ENCODE measurements at places on chromosomes 7 and 10.

- DNase-seq, result peak; percentile 30
Measured at GRCh38 chr10:29807163-29807806, 172.5 kb upstream of the SVIL start.

- DNase-seq, result no peak
Measured at GRCh38 chr10:104333032-104333727, 5.1 kb downstream of the ITPRIP start.

DNA sequence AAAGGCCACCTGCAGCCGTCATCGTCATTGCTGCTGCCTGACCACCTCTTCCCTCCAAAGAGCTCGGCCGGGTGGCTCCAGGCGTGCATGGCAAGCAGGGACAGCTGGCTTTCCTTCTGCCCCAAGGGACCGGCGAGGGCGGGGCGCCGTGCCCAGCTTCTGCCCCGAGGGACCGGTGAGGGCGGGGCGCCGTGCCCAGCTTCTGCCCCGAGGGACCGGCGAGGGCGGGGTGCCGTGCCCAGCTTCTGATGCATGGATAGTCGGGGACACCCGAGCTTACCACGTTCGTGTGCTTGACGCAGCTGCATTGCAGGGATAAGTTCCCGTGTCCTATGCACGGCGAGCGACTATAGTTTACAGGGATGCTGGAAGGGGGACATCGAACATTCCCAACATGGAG is 27.0 kb downstream of the CFAP46 start:
- DNase-seq, result no peak

GRCh38 chr10:94310369-94310768 is 52.4 kb downstream of the NOC3L start:
- DNase-seq, result no peak

DNA sequence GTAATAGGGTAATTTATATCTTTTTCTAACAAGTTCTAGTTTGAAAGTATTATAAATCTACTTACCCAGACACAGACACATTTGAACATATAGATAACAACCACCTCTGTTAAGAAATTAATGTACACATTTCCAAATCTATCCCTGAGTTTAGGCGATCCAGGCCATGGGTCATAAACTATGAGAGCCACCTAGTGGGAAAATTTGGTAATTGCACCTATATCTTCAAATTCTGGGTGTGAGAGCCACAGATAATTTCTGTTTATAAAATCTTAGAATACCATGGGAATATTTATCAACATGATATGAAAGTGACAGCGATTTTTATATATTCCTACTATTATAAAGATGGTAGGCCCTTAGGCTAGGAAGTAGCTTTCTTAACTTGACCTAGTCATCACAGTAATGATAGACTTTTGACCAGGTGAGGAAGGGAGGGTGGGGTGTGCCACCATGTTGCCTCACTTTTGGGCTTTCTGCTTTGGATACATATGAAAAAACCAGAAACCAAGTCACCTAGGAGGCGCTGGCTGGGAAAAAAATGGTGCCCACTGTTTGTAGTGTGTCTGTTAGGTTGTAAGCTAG is 8.0 kb upstream of the EPHA1 start:
- no peak for DNase-seq

DNA sequence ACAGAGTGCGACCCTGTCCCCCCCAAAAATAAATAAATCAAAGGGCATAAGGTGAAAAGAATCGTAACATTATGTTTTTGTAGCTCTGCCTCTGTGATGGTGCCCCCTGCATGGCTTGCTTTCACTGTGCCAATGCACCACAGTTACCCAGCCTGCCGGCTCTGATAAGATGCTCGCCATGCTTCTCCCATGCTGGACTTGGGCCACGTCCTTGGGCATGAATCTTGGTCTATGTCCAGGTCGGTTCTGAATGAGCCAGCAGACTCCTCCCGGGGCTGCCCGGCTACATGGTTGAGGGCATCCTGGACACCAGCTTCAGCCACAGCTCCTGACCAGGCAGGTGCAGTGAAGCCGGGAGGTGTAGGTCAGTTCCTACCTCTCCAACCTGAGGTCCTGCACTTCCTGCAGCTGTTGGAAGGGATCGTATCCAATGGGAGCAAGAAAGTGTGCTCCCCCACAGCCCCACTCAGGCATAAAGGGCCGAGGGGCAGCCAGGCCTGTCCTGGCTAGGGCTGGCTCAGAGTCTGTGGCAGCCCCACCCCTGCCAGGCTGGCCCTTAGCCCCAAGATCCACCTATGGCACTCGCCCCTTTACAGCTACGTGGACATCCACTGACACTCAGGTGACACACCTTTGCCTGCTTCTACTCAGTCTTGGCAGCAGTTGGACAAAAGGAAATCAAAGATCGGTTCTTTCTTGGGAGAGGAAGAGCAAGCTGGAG is 34.1 kb downstream of the CHST3 start:
- DNase-seq, result no peak

GRCh38 chr7:87316097-87316700 is 29.3 kb upstream of the CROT start:
- no peak for DNase-seq

DNA sequence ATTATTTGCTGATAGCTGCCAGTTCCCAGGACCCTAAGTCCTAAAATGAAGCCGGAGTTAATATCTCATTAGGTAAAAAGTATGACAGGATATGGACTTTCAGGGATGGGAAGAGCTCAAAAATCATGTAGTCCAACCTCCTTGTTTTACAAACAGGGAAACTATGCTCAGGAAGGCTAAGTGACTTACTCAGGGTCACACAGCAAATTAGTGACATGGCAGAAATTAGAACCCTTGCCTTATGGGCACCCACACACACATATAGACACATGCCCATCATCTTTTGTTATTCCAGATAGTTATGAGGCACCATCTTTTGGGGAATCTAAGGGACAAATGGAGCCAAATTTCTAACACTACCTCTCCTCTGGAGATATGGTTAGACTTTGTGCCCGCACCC is 91.2 kb upstream of the ARID5B start:
- DNase-seq, result no peak

DNA sequence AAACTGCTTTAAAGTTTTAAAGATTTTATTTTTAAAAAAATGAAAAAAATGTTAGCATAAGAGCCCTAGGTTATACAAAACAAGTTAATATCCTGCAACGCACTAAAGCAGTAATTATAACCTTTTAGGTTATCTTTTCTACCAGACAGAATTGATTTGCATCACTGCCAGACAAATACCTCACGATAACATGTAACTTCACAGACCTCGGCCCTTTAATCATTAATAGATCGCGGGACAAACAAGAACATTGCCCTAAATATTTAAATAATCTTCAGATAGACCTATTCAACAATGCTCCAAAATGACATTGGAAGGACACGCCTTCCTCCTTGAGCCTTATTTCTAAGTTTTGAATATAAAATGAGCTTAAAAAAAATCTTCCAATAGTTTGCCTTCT is 23.8 kb upstream of the C7orf33 start:
- DNase-seq, result no peak

- DNase-seq, result no peak
Measured at GRCh38 chr7:134532180-134532953, 5.0 kb downstream of the AKR1B10 start.

DNA sequence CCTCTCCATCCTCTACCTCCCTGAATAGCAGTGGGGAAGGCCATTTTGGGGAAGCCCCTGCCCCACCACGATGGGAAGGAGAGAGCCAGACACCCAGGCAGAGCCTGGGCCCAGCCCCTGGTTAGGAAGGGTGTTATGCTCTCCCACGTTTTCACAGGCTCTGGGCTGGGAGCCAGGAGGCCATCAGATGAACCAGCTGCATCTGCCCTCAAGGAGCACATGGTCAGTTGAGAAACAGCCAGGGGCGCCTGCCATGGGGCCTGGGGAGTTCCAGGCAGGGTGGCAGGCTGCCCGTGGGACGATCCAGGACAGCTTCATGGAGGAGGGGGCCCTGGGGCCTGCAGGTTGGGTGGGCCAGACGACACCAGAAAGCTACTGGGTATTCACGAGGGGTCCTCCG is 47.5 kb downstream of the CAMK2B start:
- no peak for DNase-seq

Measured in H4 (cell line).